ENCODE measurements at places on chromosomes 11 and 22.

DNA sequence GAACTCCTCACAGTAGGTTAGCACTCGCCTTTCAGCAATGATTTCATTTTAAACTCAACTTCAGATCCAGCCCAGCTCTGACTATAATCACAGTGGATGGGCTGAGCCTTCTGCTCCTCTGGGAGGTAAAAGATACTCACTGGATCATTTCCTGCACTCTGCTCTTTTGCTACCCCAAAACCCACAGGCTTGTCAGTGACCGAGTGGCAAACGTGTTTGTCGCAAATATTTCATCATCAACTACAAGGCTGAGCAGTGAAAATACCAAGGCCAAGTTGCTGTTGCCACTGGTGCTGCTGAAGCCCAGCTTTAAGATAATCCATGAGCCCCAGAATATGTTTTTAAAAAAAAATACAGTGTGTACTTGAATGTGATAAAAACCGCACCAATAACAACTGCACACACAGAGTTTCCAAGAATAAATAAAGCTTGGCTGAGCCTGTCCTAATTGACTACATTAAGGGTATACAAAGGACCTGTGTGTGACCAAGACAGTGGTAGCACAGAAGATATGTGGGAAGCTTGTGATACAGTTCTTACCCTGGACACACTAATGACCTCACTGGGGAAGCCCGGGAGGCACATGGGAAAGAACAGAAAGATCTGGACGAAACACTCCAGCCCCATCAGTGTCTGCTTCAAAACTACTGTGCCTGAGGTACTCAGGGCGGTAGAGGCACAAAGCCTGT lies 41.3 kb downstream of the ABTB2 start:
- peak; percentile 18 for DNase-seq

DNA sequence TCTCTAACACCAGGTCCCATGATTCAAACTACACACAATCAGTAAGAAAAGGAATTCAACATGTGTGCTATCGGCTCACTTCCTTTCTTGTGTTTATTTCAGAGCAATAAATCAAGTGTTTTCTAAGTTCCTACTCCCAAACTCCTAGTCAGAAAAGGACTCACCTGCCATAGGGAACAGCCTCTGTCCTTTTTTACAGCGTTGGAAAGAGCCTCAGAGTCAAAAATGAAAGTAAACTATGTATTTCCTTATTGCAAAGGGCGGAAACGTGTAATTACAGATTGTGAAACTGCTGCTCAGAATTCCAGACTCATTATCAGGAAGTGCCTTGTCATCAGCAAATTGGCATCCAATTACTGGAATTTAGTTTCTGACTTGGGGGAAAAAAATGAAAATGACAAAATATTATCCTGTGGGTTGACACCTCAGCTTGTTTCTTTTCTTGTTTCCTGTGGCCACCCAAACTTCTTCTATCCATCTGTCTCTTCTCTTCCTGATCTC lies at the start of gene CASP4:
CASP4 (minus strand) TSS at position 220 of the 501 bp plus-strand sequence; CDS start at position 171, 49 bp downstream.
- no peak for DNase-seq

GRCh38 chr11:69307421-69307820 lies 13.5 kb downstream of the MYEOV start:
- DNase-seq, result no peak

DNA sequence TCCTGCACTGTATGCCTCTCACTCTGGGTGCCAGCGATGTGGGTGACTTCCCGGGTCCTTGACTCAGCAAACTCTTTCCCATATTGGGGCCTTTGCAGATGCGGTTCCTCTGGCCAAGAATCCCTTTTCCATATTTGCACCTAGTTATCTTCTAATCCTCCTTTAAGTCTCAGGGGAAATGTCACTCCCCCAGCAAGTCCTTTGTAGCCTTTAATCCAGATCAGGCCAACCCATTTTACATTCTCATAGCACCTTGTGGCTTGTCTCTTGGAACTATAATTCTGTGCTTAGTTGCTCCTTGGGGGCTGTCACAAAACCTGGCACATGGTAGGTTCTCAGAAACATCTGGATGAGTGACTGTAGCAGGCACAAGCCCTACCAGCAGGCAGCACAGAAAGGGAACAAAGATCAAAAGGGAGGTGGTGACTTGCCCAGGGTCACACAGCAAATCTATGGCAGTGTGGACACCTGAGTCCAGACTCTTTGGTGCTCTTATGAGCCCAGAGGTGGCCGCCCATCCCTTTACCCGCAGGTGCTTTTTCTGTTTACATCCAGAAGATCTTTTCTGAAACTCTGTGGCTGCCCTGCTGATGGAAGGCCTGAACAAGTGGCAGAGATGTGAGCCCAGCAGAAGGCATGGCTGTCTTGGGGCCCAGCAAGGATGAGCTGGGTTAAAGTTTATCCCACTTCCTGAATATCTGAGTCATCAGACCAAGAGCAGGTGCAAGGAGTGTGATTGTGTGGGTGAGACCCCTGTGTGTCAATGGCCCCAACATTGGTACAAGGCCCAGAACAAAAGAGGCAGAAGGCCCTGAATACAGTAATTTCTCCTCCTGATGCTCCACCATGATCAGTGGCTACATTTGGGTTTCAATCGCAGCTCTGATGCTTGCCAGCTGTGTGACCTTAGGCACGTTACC lies 78.6 kb upstream of the GRK3 start:
- DNase-seq, result no peak

- no peak for DNase-seq
Observed at GRCh38 chr11:120712881-120713280, 201.3 kb downstream of the GRIK4 start.

DNA sequence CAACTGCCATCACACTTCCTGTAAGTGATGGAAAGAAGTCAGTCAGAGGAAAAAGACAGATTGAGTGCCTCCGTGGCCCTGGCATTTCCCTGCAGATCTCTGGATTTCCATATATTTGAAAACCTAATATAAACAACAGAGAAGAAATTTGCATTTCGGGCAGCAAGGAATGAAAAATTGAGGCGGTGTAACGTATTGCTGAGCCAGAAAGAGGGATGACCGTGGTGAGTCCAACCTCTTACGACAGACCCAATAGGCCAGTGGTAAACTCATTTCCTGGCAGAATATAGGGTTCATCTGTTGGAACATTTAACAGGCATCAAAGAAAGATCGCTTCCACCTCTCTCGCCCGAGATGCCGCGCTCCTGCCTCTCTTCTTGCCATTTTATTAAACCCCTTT lies 336.5 kb downstream of the MIAT start:
- DNase-seq, result no peak

DNA sequence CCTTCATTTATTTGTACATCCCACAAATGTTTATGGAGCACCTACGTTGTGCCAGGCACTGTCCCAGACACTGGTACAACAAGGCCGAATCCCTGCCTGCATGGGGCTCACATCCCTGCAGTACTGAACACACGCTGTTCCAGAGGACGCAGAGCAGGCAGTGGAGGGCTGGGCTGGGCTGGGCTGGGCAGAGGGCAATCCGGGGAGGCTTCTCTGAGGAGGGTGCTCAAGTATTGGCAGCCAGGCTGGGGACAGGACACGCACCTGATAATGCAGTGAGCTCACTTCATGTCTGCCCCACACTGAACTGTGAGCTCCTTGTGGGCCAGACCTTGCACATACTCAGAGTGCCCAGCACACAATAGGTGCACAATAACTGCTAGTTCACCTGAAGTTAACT lies 34.1 kb downstream of the CYTH4 start:
- no peak for DNase-seq

DNA sequence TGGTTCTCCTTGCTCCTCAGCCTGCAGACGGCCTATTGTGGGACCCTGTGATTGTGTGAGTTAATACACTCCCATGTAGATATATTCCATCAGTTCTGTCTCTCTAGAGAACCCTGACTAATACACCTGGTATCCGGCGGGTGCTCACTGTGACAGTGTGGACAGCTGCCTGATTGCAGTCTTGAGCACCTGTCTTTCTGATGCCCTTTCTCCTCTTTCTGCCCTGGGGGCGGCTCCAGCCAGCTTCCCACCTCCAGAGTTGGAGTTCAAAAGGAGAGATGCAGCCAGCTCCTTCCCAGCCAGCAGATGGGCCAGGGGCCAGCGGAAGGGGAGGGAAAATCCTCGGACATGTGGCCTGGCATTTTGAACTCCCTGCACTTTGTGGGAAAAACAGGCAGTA lies 15.0 kb downstream of the SMIM38 start:
- DNase-seq, result no peak

DNA sequence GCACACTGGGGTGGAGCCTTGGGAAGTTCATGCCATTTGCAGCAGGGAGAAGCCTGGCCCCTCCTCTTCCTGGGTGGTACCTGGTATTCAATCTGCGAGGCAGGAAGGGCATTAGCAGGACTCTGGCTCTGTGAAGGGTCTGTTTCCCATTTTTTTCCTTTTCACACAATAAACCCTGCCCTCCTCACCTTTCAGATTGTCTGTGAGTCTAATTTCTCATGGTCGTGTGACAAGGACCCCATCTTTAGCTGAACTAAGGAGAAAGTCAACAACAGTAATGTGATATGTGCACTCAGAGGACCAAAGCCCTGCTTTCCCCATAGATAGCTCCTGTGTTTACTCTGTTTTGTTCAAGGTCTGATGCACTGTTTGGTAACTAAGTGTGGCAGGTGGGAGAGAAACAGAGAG lies 26.6 kb upstream of the CASP4 start:
- DNase-seq, result no peak

- no peak for DNase-seq
Observed at GRCh38 chr11:130475426-130476053, 27.1 kb downstream of the ADAMTS15 start.

DNA sequence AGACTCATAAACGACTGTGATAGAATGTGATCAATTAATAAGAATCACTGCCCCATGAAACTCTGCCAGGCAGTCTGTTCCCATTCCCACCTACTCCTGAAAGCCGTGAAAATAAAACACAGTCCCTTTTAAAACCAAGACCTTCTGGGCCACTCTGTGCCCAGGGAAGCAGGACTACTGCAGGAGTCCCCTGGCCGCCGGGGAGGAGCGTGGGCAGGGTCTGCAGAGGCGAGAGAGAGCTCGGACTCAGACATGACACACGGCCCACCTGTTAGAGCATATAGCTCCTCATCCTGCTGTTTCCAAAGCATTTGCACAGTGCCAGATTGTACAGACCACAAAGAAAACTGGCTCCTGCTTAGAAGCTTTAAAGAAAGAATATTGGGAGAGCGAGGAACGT lies 400.5 kb downstream of the SHANK2 start:
- no peak for DNase-seq

DNA sequence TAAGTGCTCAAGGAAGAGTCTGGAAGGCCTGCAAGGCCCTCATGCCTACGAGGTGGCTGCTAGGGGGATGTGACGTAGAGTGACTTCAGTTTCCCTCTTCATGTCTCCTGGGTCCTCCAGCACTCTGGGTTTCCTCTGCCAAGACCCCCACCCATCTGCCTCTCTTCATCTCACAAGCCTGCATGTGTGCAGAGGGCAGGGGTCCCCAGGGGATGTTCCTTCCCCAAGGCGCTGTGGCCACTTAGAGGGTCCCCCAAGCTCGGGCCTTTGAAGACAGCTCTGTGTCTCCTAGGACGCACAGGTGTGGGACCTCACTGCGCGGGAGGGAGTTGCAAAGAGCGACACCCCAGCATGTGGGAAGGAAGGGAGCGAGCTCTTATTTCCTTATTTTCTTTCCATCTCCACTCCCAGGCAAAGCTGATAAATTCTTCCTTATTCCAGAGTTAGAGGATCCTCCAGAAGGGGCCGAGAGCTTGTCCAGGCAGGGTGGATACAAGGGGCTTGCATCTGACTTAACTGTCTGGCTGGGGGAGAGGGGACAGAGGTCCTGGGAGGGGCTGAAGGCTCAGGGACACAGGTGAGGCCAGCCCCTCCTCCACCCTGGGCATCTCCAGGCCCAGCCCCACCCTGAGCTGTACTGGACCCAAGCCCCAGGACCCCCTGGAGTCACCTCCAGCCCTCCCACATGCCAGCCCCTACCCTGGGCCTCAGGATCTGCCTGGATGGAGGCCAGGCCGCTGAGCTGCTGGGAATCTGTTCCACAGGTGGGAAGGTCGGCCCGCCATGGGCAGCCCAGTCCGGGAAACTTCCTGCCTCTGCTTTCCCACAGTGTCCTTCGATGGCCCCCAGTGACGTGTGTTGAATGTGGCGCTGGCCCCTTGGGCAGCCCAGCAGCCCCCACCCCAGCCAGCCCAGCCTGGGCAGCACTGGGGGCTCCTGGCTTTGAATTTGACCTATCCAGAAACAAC lies 59.7 kb upstream of the KCNQ1OT1 start:
- no peak for DNase-seq

- DNase-seq, result peak; percentile 14
Observed at GRCh38 chr11:89490981-89491690, at the start of gene NOX4. Gene NOX4 (minus strand): TSS chr11:89491375. CDS start chr11:89491246, 129 bp downstream.

GRCh38 chr11:85884581-85885021 lies 29.4 kb downstream of the CCDC83 start:
- no peak for DNase-seq

GRCh38 chr11:35208795-35209194 lies 69.8 kb downstream of the CD44 start:
- no peak for DNase-seq

GRCh38 chr11:59849129-59849528 lies 3.8 kb upstream of the CBLIF start:
- DNase-seq, result no peak

DNA sequence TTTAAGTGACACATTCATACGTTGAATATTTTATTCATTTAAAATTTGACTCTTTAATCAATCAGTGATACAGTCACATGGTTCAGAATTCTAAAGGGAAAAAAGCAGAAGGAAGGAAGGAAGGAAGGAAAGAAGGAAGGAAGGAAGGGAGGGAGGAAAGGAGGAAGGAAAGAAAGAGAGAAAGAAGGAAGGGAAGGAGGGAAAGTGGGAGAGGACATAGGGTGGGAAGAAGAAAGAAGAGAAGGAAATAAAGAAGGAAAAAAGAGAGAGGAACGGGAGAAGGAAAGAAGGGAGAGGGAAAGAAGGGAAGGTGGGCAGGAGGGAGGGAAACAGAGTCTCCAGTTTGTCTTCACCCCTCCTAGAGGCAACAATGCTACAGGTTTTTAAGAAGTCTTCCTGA lies 518.6 kb downstream of the MIAT start:
- no peak for DNase-seq

DNA sequence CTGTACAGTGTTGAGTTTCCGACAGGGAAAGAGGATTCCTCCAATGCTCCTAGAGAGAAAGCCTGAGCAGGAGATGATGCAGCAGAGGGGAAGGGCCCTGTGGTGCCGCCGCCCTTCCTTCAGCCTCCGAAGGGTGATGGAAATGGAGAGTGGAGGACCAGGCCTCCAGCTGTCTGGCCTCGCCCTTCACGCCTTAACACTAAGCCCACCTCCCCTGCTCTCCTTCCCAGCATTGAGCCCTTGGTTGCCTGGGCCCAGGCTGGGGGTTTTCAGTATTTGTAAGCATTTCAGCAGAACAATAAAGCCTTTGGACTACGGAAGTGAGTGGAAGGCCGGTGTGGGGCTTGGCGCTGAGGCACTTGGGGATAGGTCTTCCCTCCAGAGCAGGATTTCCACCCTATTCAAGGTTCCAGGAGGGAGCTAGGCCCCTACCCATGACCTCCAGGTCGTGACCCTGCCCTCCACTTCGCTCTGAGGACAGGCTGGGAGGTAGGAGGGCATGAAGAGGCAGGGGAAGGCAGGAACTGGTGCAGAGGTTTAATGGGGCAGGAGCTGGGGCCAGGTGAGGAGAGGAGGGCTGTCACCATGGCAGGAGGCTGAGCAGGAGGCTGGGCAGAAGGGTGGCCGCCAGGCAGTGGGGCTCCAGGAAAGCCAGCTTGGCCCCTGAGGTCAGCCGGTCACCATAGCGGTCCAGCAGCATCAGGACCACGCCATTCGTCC lies 21.6 kb downstream of the TREH start:
- DNase-seq, result no peak

Data from hypothalamus (tissue), 51 donors.